ENCODE measurements at places on chromosomes 12 and 14.

DNA sequence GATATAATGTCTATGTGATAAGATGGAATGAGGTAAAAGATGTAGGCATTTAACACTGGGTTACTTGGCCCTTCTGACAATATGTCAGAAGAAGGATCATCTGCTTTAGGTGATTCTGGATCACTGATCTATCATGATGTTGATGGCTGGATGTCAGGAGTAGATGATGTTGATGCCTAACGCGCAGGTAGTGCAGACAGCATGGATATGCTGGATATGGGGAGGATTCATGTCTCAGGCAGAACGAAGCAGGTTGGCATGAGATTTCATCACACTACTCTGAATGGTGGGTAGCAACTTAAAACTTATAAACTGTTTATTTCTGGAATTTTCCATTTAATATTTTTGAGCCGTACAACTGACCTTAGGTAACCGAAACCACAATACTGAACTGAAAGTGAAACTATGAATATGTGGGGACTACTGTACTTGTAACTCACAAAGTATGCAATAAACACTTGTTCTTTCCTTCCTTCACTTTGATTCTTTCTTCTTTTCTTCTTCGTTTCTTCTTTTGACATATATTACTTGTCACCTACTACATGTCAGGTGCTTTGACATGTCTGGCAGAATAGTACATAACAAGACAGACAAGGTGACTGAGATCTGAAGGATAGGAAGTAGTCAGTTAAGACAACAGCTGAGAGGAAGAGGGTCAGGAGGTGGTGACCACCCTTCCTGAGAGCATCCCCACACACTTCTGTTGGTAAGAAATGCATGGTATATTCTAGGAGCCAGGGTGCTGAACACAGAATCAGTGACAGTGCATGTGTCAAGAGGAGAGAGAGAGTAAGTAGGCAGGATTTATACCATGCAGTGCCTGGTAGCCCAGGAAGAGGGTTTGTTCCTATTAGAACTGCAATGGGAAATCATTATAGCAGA lies 238.8 kb downstream of the PPFIA2 start:
- no peak for DNase-seq

- no peak for DNase-seq
Observed at GRCh38 chr14:58919217-58919616, 269.2 kb upstream of the DAAM1 start.

- DNase-seq, result no peak
Observed at GRCh38 chr14:28703482-28703881, 63.1 kb upstream of the FOXG1 start.

DNA sequence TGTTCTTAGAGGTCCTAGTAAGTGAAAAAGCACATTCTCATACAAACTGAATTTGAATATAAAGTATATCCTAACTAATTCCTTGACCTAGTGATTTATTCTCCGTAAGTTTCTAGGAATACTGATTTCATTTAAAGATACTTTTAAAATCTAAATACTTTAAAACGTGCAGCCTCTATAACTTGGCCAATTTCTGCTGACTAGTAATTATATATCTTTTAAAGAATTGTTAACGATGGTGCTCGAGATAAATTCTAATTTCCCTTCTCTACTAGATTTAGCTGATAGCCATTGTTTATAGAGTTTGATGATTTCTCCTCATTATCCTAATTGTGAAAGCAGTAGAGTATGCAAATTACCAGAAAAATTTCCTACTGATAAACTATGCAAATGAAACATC lies 257.9 kb downstream of the ADAMTS20 start:
- DNase-seq, result no peak

GRCh38 chr12:123267991-123268843 lies 3.4 kb downstream of the CDK2AP1 start:
- DNase-seq, result no peak

DNA sequence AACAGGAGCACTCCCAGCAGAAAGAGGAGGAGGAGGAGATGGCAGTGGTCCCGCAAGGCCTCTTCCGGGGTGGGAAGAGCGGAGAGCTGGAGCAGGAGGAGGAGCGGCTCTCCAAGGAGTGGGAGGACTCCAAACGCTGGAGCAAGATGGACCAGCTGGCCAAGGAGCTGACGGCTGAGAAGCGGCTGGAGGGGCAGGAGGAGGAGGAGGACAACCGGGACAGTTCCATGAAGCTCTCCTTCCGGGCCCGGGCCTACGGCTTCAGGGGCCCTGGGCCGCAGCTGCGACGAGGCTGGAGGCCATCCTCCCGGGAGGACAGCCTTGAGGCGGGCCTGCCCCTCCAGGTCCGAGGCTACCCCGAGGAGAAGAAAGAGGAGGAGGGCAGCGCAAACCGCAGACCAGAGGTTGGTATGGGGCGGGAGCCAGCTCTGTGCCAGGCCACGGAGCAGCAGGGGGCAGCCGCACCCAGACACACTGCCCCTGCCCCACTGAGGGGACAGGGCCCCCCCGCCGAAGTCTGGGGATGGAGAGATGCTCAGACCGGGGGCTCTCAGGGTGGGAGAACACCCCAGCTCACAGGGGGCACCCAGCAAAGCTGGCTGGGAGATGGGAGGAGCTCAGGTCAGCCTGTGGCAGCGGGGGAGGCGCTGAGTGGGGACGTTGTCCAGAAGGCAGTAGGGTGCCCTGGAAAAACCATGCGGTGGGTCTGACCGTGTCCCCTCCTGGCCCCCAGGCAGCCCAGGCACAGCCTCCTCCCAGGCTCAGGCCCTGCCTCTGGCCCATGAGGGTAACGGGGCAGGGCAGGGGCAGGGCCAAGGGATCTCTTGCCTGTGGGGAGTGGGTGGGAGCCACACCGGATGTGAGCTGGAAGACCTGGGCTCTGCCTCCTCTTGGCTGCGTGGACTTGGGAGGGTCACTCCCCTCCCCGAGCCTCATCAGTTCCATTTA lies 9.8 kb downstream of the CHGA start:
- DNase-seq, result no peak

DNA sequence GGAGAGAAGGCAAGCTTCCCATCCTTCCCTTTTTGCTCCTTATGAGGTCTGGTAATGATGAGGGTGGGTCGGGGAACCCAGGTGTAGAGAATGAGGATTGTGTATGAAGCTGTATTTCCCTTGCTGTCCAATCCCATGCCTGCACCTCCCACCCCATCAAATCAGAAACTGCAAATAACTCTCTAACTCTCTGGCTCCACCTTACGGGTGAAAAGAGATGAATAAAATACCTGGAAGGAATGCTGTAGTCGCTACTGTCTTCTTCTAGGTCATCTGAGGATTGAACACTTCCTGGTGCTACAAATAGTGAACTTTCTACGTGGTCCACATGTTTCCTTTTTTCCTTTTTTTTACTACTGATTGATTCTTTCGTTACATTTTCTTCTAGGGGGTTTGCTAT lies 38.9 kb upstream of the DICER1 start:
- no peak for DNase-seq

DNA sequence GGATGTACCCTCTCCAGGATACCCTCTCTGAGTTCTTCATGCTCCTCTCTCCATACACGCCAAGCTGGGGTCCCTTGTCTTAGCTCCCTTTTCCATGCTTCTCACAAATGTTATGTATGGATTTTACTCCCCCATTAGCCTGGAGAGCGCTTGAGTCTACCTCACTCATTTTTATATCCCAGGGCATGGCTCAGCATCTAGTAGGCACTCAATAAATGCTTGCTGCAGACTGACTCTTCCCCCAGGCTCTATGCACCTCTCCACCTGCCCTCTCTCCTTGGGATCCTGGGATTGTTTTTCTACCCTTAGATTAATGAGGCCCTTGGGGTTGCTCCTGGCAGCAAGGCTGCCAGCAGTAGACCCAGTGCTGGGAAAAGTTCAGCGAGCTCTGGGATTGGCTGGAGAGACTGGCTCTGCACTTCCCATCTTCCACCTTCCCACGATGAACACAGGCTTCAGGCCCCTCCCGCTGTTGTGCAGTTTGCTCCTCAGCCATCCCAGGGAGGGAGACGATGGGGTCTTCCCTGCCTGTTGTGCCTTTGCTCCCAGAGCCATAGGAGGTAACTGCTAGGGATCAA lies 2.2 kb downstream of the NRIP2 start:
- DNase-seq, result no peak

GRCh38 chr14:79502751-79503148 lies 708.6 kb downstream of the DIO2 start:
- DNase-seq, result no peak

DNA sequence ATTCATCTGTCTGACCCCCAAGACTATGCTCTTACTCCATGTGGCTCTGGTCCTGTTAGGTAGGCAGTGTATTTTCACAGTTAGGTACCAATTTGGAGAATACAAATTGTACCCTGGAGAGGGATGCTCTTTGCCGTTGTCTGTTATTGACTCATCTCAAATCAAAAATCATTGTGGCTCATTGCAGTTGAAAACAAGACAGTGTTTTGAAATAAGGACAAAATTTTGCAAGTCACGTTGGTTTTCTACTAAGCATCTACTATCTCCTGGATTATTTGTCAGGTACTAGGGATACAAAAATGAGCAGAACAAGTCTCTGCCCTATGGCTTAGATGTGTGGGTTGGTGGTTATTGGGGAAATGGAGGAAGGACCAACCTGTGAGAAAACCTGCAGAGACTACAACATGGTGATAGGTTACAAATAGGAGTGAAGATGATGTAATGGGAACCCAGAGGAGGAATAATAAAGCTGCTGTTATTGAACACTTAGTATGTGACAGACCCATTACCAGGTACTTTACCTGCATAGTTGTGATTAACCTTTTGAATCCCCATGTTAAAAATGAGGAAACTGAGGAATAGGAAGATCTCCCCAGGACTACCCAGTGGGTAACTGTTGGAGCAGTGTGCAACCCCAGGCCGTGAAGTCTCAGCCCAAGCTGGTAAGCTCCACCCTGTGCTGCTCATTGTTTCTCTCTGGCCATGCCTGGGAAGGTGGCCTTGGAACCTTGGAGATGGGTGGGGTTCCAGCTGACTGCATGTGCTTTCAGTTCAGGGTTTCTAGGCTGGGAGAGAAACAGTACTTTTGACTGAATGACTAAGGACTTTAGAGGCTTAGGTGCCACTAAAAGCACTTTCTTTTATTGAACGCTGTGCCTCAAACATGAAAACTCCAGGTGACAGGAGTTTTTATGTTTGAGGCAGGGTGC lies 72.9 kb upstream of the SRSF5 start:
- DNase-seq, result peak; percentile 67

- no peak for DNase-seq
Observed at GRCh38 chr12:117968826-117969659, at the start of gene KSR2. KSR2 (minus strand) TSS chr12:117968990; CDS start chr12:117968255, 735 bp downstream.

GRCh38 chr14:25516838-25517237 lies 466.9 kb upstream of the STXBP6 start:
- no peak for DNase-seq

- no peak for DNase-seq
Observed at GRCh38 chr12:30756074-30756473, 1.3 kb upstream of the CAPRIN2 start.

GRCh38 chr12:127214186-127214585 lies 1052.8 kb upstream of the TMEM132C start:
- no peak for DNase-seq

DNA sequence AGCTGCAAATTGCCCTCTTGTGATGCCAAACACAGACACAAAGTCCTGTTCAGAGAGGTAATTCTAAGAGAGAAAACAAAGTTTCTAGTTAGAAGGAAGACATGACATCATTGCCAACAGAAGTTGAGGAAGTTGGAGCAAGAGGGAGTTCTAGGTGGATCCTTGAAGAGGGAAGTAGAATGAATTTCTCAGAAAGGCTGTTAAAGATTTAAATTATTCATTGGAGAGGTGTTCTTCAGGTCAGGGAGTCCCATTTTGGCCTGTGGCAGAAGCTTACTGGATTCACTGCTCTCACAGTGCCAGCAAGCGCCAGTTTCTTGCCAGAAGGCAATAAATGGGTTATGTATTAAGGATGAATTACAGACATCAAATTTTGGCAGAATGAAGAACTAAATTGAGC lies 15.3 kb downstream of the TSFM start:
- no peak for DNase-seq

GRCh38 chr12:82872088-82872487 lies 185.4 kb downstream of the TMTC2 start:
- DNase-seq, result no peak

GRCh38 chr12:52415870-52416750 lies 10.0 kb upstream of the KRT82 start:
- no peak for DNase-seq

GRCh38 chr12:108801736-108802100 lies 55.7 kb downstream of the SSH1 start:
- no peak for DNase-seq

DNA sequence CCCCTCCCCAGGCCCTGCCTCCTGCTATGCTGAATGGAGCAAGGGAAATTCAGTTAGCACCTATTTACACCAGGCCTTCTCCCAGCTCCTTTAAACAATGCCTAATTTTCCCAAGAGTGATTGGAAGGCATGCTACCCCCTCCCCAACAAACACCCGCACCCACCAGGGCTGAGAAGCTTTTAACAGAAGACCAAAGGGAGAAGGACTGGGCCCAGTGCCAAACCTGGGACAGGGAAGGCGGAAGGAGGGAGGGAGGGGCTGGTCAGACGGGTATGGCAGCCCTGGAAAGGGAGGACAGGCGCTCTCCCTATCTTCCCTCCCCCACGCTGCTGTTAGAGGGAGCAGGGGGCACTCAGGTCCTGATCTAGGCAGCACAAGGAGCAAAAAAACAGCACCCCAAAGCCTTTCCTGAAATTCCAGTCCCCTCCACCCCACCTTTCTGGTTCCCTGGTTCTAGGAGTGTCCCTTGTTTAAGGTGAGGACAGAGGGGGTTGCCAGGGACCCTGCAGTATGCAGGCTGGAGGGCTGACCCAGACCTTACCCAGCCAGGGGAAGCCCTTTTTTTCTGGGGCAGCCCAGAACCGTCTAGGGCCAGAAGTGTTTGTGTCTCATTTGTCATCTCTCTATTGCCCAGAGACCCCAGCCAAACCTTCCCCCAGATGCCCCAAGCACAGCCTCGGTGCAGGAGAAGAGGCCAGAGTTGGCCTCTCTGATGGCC lies 2.4 kb upstream of the KRT8 start:
- no peak for DNase-seq

- peak; percentile 12 for DNase-seq
Observed at GRCh38 chr12:47361389-47362021, 281.7 kb upstream of the AMIGO2 start.

- no peak for DNase-seq
Observed at GRCh38 chr12:5522432-5523335, 90.8 kb downstream of the NTF3 start.

DNA sequence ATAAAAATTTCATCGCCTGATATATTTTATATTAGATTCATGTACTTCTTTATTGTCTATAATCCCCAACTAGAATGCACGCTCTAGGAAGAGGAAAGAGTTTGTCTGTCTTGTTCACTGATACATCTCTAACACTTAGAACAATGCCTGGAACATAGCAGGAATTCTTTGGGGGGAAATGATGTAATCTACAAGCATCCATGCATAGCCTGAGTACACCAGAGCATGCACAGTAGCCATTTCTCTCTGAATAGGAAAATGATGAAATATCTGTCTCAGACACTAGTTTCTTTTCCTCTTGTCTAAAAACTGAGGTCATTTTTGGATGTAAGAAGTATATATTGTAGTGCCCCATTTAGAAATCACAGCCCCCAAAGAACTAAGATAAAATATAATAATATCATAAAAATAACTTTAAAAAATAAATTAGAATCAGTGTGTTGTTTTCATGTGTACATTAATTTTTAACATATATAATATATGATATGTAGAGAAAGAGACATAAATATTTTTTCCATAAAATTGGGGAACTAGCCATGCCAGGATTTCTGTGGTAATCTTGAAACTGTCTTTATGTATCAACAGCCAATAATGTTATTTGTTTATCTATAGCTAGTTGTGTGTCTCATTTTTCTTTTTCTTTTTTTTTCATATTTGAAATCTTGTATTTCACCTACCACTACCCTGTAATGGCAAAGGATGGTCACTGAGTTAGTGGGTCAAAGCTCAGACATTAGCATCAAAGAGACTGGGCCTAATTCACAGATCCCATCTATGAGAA lies 155.6 kb upstream of the TMCC3 start:
- no peak for DNase-seq

Measured in hematopoietic multipotent progenitor cell treated with erythropoietin and hydrocortisone succinate and interleukin-3 and kit ligand, for 17 days (in vitro differentiated cells).